Stimulated activated naive B cell treated with anti-CD40 and anti-IgM and Interleukin-4, amounts not matched to agents 10 μg/mL and 1 μg/mL and 100 μg/mL, for 72 hours (primary cell): ENCODE measurements at places on chromosomes 4 and X.

DNA sequence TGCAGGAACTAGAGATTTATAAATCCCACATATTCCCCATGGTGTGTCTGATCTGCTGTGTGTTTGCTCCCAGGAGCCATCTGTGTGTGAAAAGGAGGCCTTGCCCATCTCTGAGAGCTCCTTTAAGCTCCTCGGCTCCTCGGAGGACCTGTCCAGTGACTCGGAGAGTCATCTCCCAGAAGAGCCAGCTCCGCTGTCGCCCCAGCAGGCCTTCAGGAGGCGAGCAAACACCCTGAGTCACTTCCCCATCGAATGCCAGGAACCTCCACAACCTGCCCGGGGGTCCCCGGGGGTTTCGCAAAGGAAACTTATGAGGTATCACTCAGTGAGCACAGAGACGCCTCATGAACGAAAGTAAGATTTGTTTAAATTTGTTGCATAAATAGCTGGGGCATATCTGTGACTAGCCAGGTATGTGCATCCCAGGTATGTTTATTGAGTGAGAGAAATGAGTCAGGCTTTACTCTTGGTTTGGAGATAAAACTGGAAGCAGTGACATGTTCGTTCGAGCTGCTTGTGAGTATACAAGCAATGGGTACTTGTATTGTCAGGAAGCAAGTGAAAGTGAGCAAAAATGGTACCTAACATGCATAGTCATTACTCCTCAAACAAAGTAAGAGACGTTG is 89.5 kb downstream of the PTTG2 start:
- H3K4me3 ChIP-seq, result no peak overlapping the region
- H3K4me1 ChIP-seq, result no peaks in the 10 kb centered on the region
- H3K36me3 ChIP-seq, result peaks cover 42% of the 10 kb centered on the region
- H3K27me3 ChIP-seq, result no peaks in the 10 kb centered on the region
- DNase-seq, result no peak

DNA sequence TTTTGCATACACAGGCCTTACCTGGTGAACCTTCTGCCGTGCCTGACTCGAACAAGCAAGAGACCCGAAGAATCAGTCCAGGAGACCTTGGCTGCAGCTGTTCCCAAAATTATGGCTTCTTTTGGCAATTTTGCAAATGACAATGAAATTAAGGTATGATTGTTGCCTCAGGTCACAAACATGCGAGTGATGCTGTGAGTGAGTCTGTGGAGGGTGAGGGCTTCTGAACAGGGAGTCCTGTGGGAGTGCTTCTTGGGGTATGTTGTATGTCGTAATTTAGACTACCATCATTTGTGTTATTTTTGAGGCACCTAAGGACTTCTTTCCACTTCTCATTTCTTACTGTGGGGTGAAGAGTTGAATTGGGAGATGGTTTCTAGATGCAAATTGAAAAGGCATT is 32.8 kb downstream of the HTT start:
- no peak overlapping the region for H3K4me3 ChIP-seq
- H3K27ac ChIP-seq, result no peak overlapping the region
- H3K36me3 ChIP-seq, result peaks cover 71% of the 10 kb centered on the region

DNA sequence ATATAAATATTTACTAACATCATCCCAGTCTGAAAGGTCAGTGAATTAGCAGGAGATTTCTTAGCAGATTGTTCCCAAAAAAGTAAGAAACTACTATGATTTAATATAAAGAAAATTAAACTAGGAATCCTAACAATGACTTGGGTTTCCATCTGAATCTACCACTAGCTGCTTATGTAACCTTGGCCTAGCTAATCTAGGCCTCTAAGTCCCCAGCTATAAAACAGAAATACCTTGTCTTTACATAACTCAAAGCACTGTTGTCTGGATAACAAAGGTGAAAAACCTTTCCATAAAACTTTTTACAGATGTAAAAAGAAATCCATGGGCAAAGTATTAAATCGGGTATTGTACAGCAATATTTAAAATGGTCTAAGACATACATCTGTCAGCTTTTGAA is 3.0 kb downstream of the FBXL5 start:
- H3K36me3 ChIP-seq, result no peaks in the 10 kb centered on the region
- DNase-seq, result no peak
- H3K4me1 ChIP-seq, result peaks cover 23% of the 10 kb centered on the region
- H3K4me3 ChIP-seq, result no peak overlapping the region
- H3K27me3 ChIP-seq, result no peaks in the 10 kb centered on the region

- no peak for DNase-seq
- no peak overlapping the region for H3K27ac ChIP-seq
- H3K4me1 ChIP-seq, result no peaks in the 10 kb centered on the region
Measured at GRCh38 chr4:168667921-168668320, 171.1 kb downstream of the PALLD start.

- H3K4me3 ChIP-seq, result peak within 1 kb of the TSS; percentile 85
- peaks cover 24% of the 10 kb centered on the region for H3K27me3 ChIP-seq
- DNase-seq, result no peak
- H3K4me1 ChIP-seq, result peaks cover 10% of the 10 kb centered on the region
- peak within 1 kb of the TSS; percentile 6 for H3K27ac ChIP-seq
Measured at GRCh38 chr4:86891762-86892635, at the start of gene C4orf36. Gene C4orf36 (minus strand): TSS chr4:86892422. CDS start chr4:86891520, 902 bp downstream.

- H3K4me1 ChIP-seq, result no peaks in the 10 kb centered on the region
- no peak overlapping the region for H3K4me3 ChIP-seq
- no peaks in the 10 kb centered on the region for H3K36me3 ChIP-seq
- H3K27me3 ChIP-seq, result no peaks in the 10 kb centered on the region
Measured at GRCh38 chr4:186807808-186808629, 84.4 kb upstream of the FAT1 start.

DNA sequence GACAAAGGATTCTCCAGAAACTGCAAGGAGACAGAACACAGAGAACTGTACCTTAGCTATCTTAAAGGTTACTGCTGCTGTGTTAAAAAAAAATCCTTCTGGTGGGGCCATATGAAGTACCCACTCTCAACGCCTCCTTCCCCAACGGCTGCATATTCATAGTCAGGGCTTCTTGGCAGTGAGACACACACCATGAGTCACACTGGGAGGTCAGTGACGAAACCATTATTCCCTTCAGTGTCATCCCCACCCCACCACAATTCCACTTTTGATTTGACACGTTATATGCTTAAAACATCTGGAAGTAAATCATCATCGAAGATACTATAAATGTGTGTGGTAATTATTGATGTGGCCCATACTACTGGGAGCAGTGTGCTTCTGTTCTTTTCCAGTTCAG is 271.5 kb downstream of the LDB2 start:
- H3K27me3 ChIP-seq, result no peaks in the 10 kb centered on the region
- no peak overlapping the region for H3K4me3 ChIP-seq
- H3K4me1 ChIP-seq, result no peaks in the 10 kb centered on the region
